GM12891 (cell line): ENCODE measurements at places on chromosomes 3 and 15.
A peak's percentile ranks its signal among the peaks of the same experiment; 100 is the strongest.

DNA sequence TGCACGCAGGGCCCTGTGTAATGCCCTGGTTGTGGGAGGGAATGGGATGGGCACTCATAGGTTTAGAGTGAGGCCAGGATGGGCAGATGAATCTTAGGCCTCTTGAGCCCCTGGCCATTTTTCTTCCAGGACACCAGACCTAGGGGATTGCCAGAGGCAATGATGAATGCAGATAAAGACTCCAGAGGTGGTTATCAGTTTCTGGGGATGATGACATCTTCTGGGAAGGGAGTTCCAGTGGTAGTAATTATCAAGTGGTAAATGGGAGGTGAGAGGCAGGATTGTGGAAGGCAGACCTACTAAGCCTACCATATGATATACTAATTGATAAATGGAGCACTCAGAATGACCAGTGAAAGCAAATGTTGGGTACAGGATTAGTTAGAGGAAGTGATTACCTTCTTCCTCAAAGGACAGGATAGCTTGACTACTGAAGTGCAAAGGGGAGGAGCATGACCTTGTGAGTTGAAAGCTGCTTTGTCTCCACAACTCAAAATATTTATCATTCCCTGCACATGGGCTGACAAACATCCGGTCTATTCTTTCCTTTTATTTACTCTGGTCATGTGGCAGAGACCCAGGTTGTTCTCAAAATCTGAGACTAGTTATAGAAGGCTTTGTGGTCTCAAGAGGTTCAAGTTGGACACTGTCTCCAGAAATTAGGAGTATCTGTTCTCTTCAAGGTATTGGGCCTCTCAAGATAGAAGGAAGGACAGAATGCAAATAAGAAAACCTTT is 10.2 kb upstream of the MAPK6 start:
- DNase-seq: no peak

- no peak for DNase-seq
Observed at GRCh38 chr15:101455291-101456025, 34.0 kb downstream of the PCSK6 start.

DNA sequence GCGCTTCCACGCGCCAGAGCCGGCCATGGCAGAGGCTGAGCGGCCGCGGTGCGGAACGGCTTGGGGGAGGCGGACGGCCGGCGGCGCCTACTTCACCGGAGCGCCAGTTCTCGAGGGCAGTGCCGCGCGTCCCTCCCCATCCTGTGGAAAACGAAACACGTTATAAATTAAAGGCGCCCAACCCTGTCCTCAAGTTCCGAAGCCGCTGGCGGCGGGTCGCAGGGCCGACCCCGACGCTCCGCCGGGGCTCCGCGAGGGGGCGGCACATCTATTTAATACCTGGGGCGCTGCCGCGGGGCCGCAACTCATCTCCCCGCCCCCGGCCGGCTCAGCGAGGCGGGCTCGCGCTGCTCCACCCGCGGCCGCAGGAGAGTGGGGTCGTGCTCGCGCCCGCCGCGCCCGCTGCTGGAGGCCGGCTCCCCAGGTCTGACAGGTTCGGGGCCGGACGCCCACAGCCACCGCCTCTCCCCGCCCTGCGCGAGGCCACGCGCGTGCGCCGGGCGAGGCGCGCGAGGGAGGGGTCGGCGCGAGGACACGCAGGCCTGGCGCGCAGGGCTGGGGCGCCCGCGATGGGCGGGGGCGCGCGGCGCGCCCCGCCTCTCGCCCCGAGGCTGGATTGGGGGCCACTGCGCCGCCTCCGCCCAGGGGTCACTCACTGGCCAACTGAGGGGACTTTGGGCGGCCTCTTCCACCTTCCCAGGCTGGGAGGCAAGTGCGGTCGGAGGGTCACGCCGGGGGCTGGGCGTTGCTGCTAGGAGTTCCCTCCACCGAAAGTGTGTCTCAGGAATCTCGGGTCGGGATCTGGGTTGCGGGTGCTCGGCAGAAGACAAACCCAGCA is at the start of gene SLC30A4:
SLC30A4 (minus strand) TSS at position 428 of the 838 bp plus-strand sequence; CDS start at position 27, 401 bp downstream.
- DNase-seq: peak; percentile 61

DNA sequence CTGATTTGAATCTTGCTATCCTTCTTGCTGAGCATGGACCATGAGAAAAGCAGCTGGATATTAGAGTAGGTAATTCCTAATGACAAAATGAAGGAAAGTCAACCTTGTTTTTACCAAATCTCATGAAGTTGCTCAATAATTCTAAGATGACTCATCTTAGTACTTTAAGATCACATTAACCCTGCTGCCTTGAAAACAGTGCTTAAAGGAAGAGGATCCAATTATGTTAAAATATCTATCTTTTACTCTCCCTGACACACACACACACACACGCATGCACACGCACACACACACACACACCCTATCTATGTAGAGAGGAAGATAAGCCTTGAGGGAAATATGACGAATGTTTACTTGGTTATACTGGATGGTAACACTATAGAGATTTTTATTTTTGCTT is 16.0 kb upstream of the MYO1E start:
- no peak for DNase-seq

DNA sequence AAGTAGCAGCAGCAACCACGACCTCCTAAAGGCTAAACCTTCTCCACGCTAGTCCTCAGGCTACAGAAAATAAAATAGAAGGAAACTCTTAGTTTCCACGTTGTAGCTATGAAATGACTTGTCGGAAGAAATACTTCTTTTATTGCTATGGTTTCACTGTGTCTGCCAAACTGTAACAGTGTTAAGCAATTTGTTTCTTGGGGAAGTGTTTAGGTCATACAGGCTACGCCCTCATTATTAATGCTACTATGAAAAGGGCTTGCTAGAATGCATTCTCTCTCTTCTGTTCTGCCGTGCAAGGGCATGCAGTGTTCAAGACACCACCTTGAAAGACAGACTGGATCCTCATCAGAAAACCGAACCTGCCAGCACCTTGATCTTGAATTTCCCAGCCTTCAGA is 462.7 kb downstream of the PLOD2 start:
- DNase-seq: no peak

DNA sequence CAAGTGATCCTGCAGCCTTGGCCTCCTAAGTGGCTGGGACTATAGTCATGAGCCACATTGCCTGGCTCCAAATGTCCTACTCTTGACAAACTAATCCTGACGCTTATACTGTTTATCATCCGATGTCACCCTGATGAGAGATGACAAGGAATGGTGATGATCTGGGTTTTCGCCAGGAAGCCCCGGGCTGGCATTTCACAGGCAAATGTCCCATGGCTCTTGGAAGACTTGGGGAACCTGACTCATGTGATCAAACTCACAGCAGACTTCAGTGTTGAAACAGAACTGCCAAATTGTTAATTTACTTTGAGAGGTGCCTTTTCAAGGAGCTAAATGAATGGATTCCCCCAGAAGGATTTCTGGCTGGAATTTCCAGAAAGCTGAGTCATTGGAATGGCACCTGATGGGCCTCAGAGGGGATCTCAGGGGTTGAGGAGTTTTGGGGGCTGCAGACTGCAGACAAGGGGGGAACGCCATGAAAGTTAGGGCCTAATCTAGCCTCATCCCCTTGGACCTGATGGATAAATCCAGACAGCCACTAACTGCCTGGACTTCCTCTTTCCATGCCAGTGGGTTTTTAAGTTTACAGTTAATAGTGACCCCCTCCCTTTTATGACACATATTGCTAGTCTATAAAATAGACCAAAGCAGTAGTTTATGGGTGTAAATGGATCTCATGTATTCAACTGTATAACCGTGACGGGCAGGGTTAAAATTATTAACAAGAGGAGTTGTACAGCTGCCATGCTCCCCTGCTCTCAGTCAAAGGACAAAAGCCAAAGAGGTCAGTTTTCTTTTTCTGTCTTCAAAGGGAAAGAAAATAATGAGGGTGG is 146.6 kb downstream of the CHSY1 start:
- no peak for DNase-seq

DNA sequence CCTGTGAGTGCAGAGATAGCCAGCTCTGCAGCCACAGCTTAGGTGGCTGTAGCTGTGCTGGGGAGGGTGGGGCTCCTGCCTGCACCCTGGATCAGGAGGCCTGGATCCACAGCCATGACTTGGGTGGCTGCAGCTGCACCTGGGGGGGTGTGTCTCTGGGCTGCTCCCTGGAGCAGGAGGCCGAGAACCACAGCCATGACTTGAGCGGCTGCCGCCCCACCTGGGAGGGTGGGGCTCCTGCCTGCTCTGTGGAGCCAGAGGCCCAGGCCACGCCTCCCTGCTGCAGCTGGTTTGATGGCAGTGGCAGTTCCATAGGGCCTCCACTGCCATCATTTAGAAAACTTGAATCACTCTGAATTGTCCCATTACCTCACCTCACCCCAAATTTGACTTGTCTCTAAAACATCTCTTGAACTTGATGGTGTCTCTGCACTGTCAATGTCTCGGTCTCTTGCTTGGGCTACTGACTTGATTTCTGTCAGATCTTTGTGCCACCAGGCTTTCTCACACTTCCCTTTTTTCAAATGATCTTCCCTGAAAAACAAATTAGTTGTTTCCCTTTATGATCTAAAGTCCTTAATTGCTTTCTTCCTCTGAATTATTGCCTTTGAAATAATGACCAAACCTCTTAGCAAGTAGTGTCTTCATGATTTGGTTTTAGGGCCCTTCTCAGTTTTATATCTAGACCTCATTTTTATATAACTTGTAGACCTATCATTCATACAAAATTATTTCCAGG is 313.2 kb upstream of the MME start:
- DNase-seq: no peak

DNA sequence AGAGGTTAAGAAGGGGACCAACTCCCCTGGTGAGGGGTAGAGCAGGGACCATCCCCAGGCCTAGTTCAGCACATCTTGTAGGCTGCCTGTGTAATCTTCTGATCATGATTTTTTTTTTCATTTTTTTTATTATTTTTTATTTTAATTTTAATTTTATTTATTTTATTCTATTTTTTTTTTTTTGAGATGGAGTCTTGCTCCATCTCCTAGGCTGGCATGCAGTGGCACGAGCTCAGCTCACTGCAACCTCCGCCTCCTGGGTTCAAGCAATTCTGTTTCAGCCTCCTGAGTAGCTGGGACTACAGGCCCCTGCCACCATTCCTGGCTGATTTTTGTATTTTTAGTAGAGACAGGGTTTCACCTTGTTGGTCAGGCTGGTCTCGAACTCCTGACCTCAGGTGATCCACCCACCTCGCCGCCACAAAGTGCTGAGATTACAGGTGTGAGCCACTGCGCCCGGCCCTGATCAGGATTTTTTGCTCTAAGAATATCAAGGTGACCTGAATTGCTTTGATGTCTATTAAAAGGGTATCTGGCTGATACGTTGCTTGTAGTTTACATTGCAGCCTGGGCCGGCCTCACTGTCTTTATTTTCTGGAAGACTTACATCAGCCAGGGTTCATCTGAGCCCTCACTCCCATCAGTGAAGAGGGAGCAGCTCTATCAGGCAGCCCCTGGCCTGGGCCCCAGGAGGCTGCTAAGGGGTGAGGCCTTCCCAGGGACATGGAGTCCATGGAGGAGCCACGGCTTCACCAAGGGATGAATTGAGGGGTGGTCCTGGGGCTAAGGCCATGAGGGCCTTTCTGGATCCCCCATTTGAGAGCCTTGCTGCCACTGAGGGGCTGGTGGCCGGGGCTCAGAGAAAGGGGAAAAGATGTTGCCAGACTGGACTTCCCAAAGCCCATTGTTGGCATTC is 10.7 kb downstream of the SYNM start:
- no peak for DNase-seq

DNA sequence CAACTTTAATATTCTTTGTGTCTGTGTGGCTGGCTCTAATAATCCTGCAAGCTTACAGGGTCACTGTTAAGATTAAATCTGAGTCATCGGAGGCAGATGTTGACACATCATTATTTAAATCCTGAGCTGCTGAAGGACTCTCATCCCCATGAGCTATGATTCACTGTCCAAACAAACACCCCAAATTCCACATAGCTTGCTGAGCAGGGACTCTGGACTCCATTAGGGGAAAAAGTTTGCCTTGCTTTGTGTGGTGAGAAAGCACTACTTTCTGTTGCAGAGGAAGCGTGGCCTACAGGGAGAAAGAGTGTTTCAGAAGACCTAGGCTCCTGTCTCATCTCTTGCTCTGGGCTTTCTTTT is 213.7 kb downstream of the PDCD6IP start:
- DNase-seq: no peak

DNA sequence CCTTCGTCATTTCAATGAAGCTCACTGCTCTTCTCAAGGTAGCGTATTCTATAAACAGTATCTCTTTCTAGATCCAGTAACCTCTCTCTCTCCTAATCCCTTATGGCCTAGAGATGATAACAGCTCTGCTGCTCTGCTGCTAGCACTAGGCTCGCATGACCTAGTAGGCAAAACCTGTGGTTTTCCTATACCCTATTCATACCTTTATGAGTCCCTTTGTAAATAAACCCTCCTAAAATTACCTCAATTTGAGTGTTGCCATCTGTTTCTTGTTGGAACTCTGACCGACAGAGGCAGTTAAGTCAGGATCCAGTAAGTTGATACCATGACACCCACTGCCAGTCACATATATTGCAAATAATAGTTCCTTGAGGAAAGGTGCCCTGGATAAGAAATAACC is 7.3 kb downstream of the CCDC14 start:
- DNase-seq: no peak

DNA sequence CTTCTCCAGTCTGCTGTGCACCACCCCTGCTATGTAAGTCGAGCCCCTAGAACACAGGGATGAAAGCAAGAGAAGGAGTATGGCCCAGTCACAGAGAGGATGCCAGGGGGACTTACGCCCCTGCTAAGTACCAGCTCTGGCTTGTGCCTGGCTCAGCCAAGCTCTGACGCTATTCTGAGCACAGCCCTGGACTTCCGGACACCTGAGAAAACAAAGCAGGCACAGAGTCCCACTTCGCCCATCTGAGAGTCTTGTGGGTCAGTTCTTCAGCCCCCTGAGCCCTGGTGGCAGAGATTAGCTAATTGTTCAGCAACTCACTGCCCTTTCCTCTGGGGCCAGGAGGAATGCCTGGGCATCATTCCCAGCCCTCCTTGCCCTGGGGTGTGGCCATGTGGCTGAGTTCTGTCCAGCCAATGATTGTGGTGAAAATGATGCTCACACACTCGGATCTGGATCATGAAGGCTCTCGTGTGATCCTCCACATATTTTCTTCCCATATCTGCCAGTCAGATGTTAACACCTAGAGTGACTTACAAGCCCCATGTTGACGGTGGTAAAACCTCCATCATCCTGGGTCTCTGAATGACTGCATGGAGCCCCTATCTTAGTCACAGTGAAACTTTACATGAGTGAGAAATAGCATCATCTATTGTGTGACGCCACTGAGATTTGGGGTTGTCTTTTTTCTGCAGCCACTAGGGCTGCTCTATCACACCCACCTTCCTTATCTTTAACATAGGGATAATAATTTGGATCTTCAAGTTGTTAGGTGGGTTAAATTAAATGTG is 105.7 kb downstream of the TPRA1 start:
- DNase-seq: no peak

DNA sequence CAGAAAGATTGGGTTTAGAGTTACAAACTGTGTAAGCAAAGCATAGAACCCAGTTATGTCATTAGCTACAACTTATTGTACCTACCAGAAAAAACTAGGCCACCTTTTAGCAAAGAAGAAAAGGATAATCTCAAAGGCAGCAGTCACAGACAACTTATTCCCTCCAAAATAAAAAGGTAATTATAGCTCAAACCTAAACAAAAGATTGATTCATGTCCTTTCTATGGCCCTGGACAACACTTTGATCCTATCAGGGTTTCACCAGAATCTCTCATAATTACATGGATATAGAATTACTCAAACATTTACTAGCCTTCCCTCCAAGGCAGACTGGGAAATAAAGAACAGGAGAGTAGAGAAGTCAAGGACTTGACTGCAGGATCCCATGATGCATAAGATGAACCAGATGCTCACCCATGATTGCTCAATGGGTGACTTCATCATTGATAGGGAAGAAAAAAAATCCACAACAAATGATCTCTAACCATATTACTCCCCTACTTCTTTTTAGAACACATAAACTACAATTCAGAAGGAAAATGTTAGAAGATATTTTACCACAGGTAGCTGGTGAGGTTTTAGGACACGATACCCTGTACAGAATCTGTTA is 17.4 kb downstream of the DET1 start:
- DNase-seq: no peak

- no peak for DNase-seq
Observed at GRCh38 chr3:45771166-45771775, 25.1 kb downstream of the SLC6A20 start.
